Hematopoietic multipotent progenitor cell treated with erythropoietin and hydrocortisone succinate and interleukin-3 and kit ligand, for 8 days (in vitro differentiated cells): ENCODE measurements at places on chromosomes 4 and X.

DNA sequence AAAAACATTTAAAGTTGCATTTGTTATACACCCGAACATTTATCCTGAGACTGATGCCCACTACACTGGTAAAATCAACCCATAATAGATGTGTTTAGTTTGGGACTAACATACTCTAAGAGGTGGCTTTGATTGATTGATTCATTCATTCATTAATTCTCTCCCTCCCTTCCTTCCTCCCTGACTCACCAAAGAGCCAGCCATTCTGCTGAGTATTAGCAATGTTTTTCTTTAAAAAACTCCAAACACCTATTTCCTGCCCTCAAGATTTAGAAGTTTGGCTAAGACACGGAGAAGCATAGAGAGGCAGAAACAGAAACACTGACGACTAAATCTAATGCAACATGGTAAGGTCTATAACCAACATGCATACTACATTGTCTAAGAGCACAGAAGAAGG, 88.9 kb downstream of the RASL11B start:
- no peak for DNase-seq

GRCh38 chrX:9622128-9622527, 143.5 kb downstream of the GPR143 start:
- no peak for DNase-seq

GRCh38 chr4:170259631-170260153, 169.9 kb upstream of the AADAT start:
- DNase-seq: peak; percentile 91

- no peak for DNase-seq
Measured at GRCh38 chr4:98694076-98694475, 35.7 kb upstream of the TSPAN5 start.

DNA sequence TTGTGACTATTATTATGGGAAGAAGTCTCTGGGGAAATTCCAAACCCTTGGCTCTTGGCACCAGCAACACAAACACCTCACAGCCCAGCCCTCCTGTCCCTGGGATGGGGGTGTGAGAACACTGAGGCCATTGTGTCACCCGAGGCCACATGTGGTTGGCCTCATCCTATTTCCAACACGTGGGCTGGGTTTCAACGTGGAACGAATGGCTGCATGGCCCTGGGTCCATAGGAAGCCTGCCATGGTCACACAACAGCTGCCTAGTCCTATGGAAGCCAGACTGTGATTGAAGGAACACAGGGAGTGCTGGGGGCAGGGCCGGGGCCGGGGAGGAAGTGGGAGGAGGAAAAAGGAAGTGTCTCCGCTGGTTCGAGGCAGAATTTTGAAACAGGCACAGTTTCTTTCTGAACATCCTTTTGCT, 10.0 kb downstream of the CLCN4 start:
- DNase-seq: no peak

DNA sequence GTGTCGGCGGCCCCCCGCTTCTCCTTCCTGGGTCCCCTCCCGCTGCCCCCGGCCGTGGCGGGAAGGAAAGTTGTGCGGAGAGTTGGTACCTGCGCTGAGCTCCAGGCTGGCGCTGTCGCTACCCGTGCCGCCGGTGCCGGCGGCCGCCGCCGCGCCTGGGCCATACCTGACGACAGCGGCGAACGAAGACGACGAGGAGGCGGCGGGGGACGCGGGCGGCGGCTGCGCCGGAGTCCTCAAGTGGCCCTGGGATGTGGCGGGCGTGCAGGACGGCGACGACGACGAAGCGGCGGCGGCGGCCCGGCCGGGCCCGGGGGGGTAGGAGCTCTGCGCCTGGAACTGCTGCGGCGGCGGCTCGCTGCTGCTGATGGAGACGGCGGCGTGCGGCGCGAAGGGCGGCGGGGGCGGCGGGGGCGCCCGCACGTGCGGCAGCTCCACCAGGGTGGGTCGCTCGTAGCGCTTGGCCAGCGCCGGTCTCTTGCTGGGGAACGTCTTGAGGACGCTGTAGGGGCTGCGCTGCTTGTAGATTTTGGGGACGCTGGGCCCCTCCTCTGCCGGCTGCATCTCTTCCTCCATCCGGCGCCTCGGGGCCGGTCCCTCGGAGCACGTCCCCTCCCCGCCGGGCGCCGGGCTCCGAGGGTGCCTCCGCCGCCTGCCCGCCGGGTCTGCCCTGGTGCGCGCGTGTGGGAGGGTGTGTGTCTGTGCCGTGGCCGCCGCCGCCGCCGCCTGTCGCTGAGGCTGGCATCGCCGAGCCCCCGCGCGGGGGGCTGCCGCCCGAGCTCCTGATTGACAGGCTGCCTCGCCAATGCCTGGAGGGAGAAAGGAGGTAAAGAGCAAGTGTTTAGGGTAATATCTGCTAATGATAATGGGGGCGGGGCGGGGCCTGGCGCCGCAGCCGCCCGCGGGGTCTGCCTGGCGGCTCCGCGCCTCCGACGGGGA, 618 bp downstream of the BEND4 start:
- DNase-seq: peak; percentile 45

DNA sequence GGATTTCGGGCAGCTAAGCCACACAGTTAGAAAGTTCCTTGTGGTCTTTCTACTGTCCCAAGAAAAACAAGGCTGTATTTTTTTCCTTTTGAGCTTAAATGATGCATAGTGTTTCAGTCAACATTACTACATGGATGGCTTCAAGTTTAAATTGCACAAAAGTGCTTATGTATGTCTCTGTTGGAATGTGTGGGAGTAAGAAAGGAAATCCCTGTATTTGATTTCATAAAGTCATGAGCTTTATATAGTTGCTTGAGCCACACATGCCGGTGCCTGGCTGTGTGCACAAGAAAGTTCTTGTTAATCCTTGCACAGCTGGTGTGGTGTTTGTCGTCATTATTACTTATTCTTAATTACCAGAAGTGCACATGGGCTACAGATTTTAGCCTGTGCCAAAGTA, 262.2 kb downstream of the ARHGAP10 start:
- no peak for DNase-seq

DNA sequence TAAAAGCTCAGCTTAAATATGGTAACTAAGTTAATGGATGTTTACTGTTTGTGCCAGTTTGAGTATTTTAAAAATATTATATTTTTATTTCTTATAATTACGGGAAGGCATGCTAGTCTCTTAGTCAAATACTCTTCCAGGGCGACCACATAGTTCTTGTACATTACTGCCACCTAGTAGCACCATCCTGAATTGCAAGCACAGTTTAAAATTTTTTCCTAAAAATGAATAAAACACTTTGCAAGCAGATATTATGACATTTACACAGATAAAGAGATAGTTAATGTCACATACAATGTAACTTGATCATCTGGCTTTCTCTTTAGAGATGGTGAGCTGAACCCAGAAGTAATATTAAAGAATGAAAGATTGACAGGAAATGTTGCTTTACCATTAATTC, 11.5 kb downstream of the NDP start:
- DNase-seq: peak; percentile 3

DNA sequence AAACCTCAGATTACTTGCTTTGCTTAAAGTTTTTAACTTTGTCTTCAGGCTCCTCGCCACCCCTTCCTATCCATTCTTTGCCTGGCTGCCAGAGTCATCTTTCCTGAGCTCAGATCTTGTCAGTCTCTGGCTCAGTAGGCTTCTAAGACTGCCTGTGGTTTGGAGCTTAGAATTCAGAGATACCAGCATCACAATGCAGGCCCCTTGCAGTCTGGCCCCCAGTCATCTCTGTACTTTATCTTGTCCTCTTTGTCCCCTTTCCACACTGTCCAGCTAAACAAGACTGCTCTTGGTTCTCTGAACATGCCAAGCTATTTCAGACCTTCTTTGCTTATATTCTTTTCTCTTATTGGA, 3.0 kb downstream of the KIAA0232 start:
- DNase-seq: no peak

DNA sequence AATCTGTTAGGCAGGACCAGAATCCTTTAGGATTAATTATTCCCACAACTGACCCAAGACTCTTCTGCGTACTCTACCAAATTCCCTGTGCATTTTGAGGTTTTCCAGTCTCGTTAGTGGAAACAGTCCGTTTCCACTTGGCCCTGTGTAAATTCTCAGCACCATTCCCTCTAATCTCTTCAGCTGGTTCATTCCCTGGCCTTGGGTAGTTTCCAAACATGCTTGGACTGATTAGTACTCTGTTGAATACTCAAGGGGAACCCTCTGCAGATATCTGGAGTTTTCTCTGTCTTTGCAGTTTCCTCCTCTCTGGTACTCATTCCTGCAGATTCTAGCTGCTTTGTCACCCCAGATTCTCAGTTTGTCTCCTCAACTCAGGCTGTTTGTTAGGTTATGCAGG, 80.4 kb downstream of the ZFX start:
- no peak for DNase-seq

DNA sequence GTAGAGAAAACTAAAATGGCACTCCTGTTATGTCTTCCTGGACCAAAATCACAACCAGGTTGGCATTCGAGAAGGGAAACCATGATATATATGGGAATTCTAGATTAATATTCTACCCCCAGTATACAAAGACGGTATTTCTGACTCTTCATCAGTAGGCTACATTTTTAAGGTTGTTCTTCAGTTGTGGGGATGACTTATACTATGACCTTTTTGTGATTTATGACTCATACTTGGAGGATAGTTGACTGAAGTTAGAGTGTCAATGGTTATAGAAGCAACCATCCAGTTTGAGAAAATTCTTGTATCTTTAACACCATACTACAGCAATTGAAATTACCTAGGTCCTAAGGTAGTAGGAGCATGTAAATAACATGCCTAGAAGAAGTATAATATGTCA, 49.8 kb upstream of the CYSLTR1 start:
- no peak for DNase-seq

DNA sequence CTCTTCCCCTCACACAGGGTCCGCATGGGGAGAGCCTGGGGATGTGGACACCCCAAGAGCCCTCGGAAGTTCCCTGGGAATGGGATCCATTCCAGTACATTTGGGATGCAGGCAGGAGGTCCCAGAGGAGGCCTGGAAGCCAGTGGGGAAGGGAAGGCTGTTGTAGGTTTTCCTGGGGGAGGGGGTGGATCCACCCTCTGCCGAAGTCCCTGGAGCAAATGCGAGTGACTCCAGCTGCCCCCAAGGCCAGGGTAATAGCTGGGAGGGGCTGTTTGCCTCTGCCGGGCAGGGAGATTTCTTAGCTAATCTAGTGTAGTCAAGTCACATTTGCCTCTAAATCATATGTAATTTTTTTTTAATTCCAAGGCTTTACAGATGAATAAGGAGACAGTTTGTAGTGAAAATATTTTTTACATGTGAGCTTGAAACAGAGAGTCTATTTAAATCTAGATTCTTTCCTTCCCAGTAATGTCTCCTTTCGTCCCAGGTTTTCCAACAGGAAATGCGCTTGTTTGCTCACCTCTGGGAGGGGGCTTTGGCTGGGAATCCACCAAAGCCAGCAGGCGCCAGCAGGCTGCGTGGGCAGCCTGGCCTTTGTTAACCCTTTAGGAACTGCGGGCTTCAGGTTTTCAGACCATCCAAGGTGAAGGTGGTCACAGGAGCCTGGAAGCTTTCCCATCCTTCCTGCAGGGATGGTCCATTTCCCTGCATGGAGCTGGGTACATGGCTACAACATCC, 26.8 kb downstream of the SH3TC1 start:
- DNase-seq: no peak

DNA sequence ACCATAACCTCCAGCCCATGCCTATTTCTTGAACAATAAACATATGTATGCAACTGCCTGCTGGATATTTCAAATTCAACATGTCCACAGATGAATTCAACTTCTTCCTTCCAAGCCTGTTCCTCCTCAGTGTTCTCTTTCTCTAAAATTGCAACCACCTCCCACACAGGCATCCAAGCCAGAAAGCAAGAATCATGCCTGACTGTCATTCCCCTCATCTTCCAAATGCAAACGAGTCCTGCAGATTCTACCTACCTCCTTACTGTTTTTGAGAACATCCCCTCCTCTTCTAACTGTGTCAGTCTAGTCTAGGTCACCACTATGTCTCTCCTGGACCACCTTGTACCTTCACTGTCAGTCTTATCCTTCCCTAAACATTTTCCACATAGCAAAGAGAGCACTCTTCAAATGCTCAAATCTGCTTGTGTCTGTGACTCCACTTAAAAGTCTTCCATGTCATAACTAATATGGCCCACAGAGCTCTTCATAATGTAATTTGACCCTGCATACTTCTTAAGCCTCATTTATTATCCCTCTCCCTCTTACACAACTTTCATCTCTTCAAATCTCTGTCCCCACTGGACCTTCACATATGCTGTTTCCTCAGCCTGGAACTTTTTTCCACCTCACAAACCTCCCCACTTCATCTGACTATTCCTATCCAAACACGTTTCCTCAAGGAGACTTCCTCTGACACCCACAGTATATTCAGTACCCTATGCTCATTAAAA, 25.7 kb downstream of the MAPK10 start:
- DNase-seq: no peak

DNA sequence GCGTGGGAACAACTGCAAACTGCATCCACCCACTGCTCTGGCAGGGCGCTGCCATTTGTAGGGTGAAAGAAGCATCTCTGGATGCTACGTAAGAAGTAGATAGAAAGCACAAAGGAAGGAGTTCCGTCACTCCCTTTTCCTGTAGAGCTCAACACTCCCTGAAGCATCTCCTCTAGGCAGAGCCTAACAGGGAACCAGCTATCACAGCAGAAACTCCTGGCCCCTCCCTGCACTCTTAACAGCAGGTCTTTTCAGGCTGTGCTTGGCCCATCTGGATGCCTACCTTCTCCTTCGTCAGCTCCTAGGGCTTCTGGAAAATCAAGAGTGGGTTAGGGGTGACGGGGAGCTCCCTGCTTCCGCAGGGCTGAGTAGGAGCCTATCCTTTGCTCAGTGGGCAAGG, 112.9 kb upstream of the TLL1 start:
- DNase-seq: no peak
